ENCODE measurements at places on chromosomes 5 and 9. TPM values are rescaled to one million over a fixed set of nuclear protein-coding genes. Genes with fewer than 3 reads are reported as not detected.

The ECPAS gene
- total RNA-seq, result 79.3 TPM

The RETREG1 gene
- total RNA-seq, result 5.6 TPM

The IL5 gene
- not detected for total RNA-seq

The SHOC1 gene
- total RNA-seq, result not detected

The PIP5K1B gene
- not detected for total RNA-seq

The ADAMTSL1 gene
- not detected for total RNA-seq

The NIM1K gene
- 0.26 TPM for total RNA-seq

The PCDHGA2 gene
- 0.13 TPM for total RNA-seq

The WDR38 gene
- not detected for total RNA-seq

The CENPH gene
- total RNA-seq, result 45.7 TPM

The TSSK1B gene
- total RNA-seq, result not detected

Measured in PC-9 (cell line).